SIG-M5 (cell line): ENCODE measurements at places on chromosomes 7 and 10.

GRCh38 chr10:63396133-63396761 is 69.5 kb downstream of the JMJD1C start:
- no peak for DNase-seq

GRCh38 chr10:79146611-79147130 is 77.9 kb downstream of the ZMIZ1 start:
- no peak for DNase-seq

DNA sequence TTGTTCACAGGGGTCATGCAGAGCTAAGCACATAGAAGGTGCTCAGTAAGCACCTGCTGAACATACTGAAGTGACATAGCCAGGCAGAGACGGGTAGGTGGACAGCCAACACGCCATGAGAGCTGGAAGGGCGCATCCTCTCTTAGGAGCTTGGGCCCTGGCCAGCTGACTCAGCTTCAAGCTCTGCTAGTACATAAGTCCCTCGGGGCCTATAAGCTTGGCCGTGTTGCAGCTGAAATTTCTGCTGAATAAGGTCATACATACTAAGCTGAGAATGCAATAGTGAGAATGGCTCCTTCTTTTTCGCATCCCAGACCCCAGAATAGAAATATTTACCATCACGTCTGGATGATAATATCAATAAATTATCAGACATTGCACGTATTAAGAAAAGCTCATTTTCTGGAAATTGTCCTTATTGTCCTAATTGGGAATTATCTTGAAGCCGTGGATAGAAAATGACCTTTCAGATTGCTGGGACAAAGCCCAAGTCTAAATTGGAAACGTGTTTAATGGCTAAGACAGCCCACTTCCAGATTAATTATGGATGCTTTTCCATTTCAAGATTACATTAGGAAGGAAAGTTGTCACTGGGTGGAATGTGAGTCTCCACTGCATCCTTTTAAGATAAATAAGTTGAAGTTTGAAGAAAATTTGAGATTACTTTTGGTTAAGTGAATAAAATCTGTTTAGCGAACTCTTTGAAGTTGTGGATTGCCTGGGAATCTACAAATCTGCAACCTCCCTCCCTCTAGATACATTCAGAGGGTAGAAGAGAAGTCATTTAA is 287.1 kb upstream of the C7orf33 start:
- no peak for DNase-seq

GRCh38 chr10:7171825-7172224 is 239.0 kb downstream of the SFMBT2 start:
- DNase-seq, result no peak

GRCh38 chr10:33799281-33799943 is 464.9 kb upstream of the NRP1 start:
- DNase-seq, result no peak

DNA sequence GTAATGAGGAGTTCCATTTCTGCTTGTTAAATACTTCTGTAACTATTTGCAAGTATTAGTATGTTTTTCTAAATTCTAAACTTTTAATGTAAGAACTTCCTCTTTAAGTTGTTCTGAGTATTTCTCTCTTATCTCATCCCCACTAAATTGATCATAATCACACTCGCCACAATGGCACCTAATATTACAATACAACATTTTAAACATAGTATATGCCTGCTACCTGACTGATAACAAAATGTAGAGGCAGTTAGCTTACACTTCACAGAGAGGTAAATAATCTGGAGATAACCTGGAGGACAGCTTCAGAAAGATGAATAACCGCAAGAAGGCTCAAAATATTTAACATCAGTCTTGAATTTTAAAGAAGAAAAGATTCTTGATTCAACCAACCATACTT is 48.6 kb downstream of the HIBADH start:
- DNase-seq, result no peak

DNA sequence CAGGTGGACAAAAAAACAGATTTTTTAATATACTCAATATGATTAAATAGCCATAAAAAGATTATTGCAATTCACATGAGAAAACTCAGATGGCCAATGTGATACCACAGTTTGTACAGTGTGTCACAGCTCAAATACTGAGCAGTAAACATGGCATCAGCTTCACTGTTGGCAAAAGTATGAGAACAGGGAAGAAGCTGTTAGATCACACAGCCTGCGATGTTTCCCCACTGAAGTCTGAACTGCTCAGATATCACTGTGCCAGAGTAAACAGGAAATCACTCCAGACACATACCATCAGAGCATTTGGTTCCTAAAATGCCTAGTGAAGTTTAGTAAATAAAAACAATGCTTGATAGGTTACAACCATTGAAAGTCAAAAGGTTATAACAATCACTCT is 347.8 kb downstream of the ETV1 start:
- no peak for DNase-seq

DNA sequence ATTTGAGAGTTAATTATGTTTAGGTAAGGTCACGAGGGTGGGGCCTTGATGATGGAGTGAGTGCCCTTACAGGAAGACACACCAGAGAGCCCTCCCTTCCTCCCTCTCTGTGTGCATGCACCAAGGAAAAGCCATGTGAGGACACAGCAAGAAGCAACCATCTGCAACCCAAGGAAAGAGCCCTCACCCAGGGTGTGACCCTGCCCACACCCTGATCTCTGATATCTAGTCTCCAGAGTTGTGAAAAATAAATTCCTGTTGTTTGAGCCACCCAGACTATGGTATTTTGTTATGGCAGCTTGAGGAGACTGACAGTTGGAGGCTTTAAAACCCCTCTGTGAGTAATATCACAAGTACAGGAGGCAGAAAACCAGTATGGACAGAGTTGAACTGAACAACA is 15.0 kb upstream of the MCM10 start:
- no peak for DNase-seq

DNA sequence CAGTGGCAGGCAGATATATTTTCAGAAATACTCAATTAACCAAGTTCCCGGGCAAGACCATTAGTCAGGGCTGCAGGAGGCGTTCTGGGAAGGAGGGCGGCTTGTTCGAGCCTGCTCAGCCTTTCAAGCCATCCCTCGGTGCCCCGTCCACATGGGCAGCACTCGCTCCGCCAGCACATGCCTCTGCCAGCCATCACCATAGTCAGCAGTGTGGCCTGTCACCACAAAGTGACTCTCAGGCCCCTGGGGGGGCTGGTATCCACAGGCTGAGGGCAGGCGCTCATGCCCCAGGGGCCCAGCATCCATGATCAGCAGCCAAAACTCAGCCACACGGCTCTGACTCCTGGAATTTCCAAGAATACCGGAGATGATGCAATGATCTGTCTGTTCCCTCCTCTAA is 81.9 kb downstream of the CHST15 start:
- no peak for DNase-seq

GRCh38 chr7:111223802-111224253 is 132.9 kb downstream of the LRRN3 start:
- DNase-seq, result no peak

DNA sequence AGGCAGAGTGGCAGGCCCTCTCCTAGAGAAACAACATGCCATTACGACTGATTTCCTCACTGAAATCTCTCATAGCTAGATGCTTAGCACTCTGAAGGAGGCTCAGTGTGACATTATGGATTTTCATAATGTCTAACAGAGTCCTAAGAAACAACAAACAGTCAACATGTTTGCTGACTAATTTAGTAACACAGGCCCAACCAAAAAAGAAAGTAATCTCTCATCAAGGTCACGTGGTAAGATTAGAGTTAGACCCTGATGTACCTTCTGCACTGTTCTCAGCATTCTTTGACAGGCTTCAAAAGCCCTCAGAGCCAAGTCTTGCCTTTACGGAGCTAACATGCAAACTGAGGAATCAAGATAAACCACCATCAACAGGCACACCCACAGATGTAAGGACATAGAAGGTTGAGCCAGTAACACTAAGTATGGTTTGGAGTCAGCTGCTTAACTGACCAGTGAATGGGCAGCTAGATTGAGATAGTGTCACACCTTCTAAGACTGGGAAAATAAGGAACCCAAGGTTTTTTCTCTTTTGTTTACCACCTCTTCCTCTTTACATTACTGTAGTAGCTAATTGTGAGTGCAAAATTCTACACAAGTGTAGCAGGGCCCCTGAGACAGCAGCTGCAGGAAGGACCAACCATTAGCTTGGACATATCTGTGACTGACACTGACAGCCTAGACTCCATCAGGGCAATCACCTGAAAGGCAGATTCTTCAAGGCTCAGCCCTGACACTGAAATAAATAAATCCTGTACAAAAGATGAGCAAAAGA is 15.3 kb upstream of the KCNIP2 start:
- no peak for DNase-seq

DNA sequence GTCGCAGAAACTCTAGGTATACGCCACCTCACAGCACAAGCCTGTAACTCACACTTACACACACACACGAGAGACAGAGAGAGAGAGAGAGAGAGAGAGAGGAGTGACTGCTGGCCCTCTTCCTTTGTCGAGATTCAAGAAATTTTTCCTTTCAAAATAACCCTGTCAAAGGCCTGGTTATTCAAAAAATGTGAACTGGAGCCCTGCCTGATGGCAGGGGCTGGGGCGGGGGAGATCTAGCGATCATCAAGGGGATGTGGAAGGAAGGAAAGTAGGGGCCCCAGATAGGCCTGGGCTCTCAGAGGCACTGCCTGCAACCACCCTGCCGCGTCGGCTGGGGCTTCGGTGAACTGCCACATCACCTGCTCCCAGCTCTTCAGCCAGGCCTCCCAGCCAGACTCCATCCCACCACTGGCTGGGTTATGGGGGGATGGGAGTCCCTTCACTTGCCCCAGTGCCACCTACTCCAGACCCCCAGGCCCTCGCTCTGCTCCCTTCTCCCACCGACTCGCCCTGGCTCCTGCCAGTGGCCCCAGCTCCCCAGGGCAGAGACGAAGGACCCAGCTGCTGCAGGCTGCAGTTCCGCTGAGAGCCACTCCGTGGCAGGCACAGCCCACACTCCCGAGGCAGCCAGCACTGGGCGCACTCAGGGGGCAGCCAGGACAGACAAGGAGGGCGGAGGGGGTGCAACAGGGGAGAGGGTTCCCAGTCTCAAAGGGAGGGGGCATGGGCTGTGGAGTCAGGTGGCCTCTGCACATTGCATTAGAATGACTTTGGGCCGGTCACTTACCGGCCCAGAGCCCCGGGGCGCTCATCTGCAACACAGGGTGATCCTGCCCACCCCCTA is 15.3 kb downstream of the KCNH2 start:
- no peak for DNase-seq

GRCh38 chr10:4046712-4047354 is 261.8 kb upstream of the KLF6 start:
- DNase-seq, result no peak

GRCh38 chr7:114048386-114049235 is 129.8 kb upstream of the PPP1R3A start:
- no peak for DNase-seq

DNA sequence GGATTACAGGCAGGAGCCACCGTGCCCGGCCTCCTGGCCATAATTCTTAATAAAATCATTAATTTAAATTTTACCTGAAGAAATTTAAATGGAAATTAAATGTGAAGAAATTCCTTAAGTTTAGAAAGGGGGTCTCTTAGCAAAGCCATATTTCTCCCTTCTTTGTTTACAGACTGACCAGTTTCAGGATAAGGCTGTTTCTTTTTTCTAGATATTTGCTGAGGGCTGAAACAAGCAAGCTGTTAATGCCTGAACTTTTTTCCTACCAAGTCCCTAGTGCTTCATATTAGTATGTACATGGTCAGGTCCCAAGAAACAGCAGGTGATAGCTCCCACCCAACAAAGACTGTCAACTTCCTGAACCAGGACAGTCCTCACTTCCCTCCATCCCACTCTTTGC is 18.1 kb upstream of the PDIA4 start:
- DNase-seq, result no peak

DNA sequence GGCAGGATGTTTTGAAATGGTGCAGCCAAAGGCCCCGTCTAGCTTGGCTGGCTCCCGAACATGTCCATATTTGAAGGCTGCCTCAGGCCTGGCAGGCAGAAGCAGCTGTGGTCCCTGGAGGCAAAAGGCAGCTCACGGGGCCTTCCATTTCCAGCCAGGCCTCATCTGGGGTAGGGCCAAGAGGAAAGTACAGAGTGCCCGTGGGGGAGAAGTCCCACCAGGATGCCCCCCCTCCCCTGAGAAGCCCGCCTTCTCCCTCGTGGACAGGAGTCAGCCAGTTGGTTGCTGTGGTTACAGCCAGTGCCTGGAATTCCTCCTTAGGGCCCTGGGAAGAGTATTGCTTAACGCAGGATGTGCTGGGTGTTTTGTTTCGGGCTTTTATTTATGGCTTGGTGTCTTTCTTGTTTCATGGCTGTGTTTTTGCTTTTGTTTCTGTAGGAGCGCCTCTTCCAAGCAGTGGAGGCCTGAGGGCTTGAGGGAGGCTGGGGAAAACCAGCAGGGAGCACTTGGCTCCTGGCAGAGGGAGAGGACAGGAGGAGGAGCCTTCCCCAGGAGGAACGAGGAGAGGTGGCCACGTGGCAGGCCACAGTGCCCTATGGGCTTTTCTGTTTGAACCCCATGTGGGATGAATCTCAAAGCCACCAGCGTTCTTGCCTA is 45.4 kb downstream of the CHST3 start:
- no peak for DNase-seq

GRCh38 chr10:43610636-43611035 is 4.4 kb downstream of the ZNF485 start:
- DNase-seq, result no peak

DNA sequence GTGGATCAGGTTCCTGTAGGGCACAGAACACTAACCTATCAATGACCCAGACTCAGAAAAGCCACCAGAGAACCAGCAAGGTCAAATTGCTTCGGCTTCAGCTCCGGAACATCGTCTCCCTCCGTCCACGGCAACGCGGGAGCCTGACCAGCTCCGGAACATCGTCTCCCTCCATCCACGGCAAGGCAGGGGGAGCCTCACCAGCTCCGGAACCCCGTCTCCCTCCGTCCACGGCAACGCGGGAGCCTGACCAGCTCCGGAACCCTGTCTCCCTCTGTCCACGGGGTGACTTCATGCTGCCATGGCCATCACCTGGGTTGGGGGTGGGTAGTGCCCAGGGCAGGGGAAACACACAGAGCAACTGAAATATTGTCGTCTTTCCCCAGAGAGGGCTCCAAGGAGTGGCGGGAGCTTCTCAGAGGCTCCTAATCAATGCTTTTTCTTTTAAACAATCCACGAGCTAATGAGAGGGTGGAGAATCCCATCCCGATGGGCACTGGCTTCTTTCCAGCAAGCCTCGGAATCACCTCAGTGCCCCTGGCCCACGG is 403.5 kb downstream of the DNAJB6 start:
- DNase-seq, result no peak

- DNase-seq, result no peak
Observed at GRCh38 chr10:133126431-133127290, 33.4 kb upstream of the KNDC1 start.

- DNase-seq, result no peak
Observed at GRCh38 chr7:94481279-94481678, 28.3 kb upstream of the CASD1 start.

- DNase-seq, result no peak
Observed at GRCh38 chr10:2556883-2557282, 510.5 kb upstream of the PFKP start.

- DNase-seq, result no peak
Observed at GRCh38 chr7:32216759-32217158, 146.6 kb upstream of the PDE1C start.

DNA sequence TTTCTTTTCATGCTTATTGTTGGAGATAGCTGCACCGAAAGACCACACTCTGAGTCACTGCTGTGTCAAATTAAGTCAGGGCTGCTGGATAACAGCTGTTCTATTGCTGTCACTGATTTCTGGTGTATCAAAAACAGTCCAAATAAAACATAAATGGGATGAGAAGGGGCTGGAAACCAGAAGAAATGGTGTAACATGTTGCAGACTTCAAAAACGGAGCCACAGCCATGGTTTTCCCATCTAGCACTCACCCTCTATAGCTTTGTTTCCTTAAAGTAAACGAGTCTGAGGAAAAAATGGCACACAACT is 103.3 kb upstream of the DIP2C start:
- DNase-seq, result no peak
